ENCODE measurements at places on chromosomes 5 and 9.

DNA sequence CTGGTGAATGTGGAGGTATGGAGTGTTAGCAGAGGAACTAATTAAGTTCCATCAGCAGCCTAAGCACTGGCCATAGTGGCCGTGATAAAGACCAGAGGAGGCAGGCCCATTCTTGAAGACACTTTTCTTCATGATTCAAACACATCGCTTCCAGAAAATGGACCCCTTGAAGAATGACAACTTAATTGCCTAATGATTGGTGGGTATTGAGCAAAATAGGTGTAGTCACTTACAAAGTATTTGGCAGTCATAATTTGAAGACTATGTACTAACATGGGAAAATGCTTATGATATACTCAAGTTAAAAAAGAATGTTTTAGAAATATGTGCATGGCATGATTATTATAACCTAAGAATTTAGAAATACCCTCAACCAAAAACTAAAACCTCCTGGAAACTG, 44.8 kb downstream of the MEGF10 start:
- no peak for DNase-seq

DNA sequence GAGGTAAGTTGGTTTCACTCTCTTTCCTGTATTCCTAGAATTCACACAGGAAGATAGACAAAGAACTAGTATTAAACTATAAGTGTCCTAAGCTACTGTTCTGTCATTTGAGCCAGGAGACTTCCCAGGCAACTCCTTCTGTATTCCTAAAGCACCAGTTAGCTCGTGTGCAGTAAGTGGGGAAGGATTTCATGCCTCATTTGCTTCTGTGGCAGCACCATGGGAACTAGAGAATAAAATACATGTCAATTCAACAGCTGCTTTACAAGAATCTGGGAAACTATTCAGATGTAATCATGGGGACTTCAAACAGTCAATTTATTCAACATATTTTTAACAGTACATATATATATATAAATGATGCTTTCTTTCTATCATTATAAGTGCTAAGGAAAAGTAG, 762.3 kb downstream of the PRELID2 start:
- no peak for DNase-seq

DNA sequence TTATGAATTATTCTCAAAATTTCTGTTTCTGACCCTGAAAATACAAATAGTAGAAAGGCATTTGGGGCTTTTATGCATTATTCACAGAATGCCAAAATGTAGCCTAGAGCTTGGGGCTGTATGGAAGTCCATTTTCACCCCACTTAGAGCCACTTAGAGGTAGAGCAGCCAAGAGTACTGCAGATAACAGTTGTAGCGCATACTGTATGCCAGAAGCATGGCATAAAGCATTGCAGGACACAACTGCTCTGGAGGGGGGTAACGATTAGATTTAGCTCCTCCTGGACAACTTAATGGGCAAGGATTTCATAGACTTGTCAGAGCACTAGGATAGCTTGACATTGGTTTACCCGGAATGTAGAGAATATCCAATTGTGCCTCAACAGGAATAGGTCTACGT, 15.7 kb downstream of the SLC31A1 start:
- no peak for DNase-seq

DNA sequence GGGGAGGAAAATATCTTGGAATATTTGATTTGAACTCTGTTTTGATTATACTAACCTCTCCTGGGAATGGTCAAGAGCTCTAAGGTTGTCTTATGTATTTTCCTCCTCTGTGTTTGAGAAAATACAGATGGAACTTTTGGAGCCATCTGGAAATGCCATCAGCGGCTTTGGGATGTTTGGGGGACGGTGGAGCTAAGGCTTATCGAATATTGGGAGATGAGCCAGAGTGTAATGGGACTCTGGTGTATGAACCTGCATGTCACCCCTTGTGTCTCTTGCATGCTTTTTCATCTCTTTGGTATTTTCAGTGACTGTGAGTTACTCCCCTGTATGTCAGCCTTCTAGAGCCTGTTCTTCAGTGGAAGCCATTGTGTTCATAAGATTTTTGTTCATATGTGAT, 180.0 kb upstream of the OTULINL start:
- no peak for DNase-seq

GRCh38 chr9:34976441-34976840, 13.1 kb upstream of the DNAJB5 start:
- no peak for DNase-seq

- peak; percentile 56 for DNase-seq
These were observed 12.7 kb downstream of the KCTD16 start for GRCh38 chr5:144183254-144183889.

- no peak for DNase-seq
These were observed 4.0 kb downstream of the LPCAT1 start for GRCh38 chr5:1519631-1520210.

DNA sequence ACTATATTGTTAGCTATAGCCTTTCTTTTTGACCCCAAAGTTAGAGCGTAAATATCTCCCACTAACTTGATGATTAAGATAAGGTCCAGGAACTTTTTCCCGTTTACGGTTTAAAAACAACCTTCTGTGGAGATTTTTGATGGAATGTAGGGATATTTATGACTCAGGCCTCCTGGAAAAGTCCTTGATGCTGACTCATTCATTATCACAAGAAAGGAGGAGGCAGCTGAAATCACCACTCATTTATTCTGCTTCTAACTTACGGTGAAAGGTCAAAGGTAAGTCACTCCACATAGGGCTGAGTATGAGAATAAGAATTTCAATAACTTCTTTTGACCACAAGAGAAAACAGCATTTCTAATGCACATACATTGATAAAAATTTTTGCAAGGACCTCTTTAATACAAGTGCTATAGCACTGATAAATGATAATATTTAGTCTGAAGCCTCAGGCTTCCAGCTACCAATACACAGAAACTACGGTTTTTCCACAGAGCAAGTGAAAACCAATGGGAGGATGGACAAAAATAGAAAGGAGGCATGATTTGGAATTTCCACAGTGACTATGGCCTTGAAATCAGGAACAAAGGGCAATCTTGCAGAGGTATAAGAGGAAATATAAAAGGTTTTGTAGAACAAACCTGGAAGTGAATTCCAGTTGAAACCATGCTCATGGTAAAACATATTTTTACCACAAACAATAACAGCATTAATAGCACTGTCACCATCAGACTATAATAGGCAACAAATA, 146.5 kb downstream of the PPP2R2B start:
- no peak for DNase-seq

GRCh38 chr5:61386045-61386800, 54.2 kb downstream of the ZSWIM6 start:
- DNase-seq, result no peak

GRCh38 chr5:142303565-142303964, 21.3 kb downstream of the SPRY4 start:
- no peak for DNase-seq

DNA sequence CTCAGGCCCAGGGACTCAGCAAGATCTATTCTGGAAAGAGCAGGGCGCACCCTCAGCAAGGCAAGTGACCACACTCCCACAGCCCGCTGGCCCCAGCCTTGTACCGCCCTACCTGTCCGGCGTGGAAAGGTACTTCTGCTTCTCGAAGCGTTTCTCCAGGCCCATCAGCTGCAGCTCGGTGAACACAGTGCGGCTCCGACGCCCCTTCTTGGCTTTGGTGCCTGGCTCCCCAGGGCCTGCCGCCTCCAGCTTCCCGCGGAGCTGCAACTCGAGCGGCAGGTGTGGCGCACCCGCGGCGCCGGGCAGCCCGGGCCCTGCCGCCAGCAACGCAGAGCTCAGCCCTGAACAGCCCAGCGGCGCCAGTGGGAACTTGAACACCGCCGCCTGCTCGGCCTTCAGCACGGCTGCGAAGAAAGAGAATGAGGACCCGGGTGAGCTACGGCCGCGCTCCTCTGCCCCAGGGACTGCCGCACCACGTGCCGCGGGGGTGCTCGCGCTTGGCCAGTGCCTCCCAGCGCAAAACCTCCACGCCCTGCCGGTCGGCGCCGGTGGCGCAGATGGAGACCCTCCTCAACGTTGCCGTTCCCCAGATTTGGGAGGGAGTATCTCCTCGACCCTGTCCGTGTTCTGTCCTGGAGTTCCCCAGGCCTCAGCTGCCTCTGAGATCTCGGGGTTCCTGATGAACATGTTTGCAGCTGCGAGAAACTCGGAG, 2.2 kb downstream of the BARX1 start:
- no peak for DNase-seq

GRCh38 chr5:81408496-81408895, 14.6 kb upstream of the ACOT12 start:
- no peak for DNase-seq

DNA sequence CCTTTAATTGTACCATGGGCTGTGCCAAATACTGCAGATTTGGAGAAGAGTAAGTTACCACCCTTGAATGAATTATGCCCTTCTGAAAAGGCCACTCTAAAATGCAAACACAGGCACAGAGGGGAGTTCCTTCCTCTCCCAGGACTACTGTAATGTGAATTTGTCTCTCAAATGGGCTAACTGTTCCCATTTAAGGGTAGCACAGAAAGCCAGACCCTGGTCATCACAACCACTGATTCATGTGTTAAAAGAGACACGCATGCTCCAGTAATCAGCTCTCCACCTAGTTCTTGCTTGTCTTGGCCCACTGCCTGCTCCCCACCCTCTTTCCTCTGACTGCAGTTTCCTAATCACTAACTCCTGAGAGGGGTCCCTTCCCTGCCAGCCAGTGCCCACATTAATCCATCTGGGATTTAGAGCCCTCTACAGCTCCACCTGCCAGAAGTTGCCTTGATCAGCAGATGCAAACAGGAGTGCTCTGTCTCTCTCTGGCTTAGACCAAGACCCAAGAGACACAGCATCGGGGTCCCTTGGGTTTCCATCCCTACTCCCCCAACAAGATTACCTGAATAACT, 382.4 kb downstream of the TMEM167A start:
- DNase-seq, result no peak

GRCh38 chr9:4750023-4750673, 9.1 kb upstream of the AK3 start:
- peak; percentile 56 for DNase-seq

- peak; percentile 17 for DNase-seq
These were observed 282.4 kb downstream of the EFNA5 start for GRCh38 chr5:107388141-107388861.

GRCh38 chr5:71658916-71659662, 60.0 kb upstream of the CARTPT start:
- no peak for DNase-seq

GRCh38 chr9:70746316-70746715, 331.9 kb upstream of the KLF9 start:
- DNase-seq, result no peak

- peak; percentile 74 for DNase-seq
These were observed 34.5 kb downstream of the TSTD2 start for GRCh38 chr9:97598461-97599288.

DNA sequence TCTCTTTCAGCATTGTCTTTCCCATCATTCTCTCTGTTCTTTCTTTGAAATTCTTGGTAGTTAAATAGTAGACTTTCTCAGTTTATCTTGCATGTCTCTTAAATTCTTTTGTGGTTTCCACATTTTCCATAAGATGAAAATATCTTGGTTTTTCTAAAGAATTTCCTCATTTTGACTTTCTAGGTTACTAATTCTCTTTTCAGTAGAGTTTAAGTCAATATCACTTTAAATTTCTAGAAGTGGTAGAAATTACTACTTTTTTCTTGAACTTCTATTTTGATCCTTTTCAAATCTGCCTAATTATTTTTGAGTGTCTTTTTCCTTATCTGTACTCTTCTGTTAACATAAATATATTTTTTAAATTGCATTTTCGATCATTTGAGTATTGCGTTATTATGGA, 23.6 kb upstream of the LRRTM2 start:
- no peak for DNase-seq

DNA sequence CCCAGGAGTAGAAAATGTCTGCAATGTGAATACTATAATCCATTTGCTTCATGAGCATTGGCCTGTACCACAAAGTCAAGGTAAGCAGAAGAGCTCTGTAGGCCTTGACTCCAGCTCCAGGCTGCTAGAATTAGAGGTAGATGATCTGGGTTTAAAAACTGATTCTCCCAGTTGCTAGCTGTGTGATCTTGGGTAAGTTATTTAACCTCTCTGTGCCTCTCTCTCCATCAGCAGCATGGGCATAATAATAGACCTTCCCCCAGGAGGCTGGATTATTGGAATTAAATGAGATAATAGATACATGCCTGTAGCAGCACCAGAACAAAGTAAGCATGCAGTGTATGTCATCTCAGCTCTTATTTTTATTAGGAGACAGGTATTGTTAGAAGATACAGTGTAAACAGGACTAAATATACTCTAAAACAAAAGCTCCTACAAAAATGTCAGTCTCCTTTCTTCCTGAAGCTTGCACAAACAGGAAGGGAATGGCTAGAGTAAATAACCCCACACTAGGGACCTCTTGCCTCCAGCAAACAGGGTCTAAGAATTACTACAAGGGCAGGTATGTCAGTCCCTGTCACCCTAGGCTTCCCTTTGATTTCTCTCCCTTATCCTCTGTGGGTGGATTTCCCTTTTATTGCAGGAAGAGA, 57.5 kb downstream of the PSAT1 start:
- no peak for DNase-seq

DNA sequence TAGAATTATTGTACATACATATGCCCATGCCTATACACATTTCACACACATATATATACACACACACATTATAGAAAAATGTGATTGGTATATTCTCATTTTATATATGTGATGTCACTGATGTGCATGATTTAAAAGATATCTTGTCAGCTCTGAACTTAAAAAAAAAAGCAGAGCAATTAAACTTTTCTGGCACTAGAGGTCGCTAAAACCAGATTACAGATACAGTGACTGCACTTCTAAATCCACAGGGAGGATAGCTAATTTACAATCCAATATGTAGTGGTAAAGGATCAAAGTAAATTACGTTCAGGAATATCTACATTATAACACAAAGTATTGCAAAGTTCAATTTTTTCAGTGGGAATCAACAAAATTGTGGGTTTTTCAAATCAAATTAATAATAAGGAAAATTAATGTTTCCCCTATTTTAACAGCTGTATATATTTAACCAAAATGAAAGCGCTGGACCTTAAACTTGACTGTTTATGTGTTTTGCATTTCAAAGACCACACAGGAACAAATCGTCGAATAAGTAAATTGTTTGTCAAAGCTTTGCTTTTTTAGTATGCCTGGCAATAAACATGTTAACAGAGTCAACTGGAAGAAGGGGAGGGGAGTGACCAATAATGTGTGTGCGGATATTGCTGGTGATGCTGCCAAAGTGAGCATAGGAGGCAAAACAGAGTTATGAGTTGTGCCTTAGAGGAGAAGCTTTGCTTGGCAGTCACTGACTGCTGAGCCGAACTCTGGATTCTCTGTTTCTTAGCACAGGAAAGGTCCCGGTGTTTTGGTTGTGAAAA, 1201.4 kb upstream of the C9orf72 start:
- DNase-seq, result no peak

DNA sequence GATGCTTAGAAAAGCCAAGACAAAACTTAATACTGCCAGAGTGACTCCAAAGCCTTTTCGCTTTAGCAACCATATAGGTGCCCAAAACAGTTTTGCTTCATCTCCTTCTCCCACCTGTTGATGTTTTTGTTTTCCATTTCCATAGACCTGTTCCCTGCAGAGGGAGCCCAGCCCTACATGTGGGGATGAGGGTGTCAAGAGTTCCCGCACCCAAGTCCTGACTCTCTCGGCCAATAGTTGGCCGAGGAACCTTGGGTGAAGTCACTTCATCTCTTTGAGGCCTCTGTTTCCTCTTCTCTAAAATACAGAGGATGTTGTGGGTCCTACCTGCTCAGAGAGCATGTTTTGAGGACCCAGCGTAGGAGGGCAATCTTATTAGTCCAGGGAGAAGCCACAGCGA, 38.5 kb upstream of the LCP2 start:
- peak; percentile 19 for DNase-seq
